ENCODE measurements at places on chromosomes 11 and 22.

DNA sequence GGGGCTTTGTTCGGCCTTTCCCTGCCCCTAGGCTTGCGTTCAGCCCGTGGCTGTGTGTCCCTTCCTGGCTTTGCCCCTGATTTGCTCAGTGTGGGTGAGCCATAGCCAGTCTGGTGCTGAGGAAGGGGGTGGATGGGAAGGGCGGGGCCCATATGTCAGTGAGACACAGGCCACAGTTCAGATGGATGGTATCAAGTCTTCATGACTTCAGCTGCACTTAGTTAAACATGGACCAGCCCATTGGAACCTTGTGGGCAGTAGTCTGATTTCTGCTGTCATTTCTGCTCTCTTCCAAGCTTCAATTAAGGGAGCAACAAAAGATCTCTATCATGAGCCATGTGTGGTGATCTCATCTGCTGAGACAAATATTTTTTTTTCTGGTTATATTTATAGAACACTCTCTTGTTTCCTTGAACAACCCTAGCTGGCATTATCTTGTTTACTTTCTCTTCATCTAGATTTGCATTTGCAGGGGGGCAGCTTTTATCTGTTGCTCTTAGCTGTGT lies 21.6 kb upstream of the PEX26 start:
- peak; percentile 81 for DNase-seq

- no peak for DNase-seq
Measured at GRCh38 chr11:46370253-46370652, 11.2 kb upstream of the MDK start.

DNA sequence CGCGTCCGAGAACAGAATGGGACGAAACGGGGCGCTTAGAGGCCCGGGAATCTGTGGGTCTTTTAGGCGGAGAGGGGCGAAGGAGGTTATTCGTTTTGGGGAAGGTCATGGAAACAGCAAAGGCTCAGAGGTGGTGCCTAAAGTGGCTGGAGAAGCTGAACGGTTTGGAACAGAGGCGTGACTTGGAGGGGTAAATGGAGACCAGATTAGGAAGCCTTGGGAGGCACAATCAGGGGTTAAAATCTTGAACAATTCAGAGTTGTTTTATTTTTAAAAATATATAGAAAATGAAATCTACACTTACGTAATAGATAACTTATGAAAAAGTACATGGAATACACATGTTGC lies 247 bp upstream of the PLAAT5 start:
- DNase-seq = no peak

DNA sequence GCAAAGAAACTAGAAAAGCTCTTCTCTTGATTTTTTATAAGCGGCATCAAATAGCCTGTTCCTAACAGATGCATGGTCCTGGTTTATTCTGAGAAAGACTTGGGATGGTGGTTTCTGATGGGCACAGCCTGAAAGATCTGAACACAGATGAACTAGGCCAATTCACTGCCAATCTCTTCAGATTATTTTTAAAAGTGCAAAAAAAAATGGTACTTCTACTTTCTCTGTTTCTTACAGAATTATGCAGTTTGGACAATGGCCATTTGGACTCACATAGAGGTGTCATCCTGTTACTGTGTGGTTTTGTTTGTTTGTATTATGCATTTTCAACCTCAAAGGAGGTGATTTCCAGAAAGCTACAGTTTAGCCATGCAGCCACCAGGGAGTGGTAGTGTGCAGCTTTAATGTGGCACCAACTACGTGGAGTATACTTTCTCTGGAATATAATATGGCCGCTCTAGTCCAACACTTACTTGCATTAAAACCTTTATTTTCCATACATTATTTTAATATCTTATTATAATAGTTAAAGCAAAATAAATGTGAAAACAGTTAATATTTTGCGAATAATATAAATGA lies 469.8 kb upstream of the KIRREL3 start:
- no peak for DNase-seq

- DNase-seq = peak; percentile 59
Measured at GRCh38 chr11:30855383-30856006, 269.3 kb upstream of the MPPED2 start.

DNA sequence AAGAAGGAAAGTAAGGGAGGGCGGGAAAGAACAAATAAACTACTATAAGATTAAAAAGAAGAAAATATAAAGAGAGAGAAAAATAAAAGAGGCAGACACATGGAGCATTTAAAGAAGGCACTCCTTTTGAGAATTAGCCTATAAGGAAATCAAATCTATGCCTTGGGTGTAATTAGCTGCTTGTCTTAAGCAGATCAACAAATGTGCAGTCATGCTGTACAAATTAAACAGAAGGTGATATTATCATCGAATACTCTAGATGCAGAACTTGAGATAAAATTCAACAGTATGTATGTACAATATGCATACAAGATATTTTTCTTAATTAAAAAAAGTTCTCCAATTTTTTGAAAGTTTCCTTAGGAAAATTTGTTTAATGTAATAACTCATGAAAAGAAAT lies 623.0 kb upstream of the CHORDC1 start:
- DNase-seq = no peak

GRCh38 chr11:111735262-111736116 lies 30.7 kb downstream of the PPP2R1B start:
- peak; percentile 99 for DNase-seq

- no peak for DNase-seq
Measured at GRCh38 chr11:8689726-8690255, 7.2 kb downstream of the RPL27A start.
